ENCODE measurements at places on chromosomes 16 and 17.

DNA sequence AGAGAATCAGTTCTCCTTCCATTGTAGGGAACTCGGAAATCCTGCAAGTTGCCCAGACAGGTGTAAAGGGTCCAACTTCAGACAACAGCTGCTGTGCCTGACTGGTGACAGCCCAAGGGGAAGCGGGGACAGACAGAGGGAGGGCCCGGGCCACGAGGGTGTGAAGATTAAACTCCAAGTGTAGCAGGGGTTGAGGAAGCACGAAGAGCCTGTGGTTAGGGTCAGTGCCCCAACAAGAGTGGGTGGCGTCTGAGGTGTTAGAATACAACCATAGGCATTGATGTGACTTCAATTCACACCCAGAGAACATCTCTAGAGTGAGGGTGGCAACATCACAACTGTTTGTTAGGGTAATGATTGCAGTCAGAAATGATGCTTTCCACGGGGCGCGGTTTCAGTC, 39.1 kb downstream of the ASPA start:
- H3K4me3 ChIP-seq = no peak overlapping the region
- H3K27ac ChIP-seq = no peak overlapping the region

GRCh38 chr16:6993544-6993943, 339.1 kb upstream of the RBFOX1 start:
- H3K4me1 ChIP-seq = no peaks in the 10 kb centered on the region
- no peaks in the 10 kb centered on the region for H3K36me3 ChIP-seq
- H3K27me3 ChIP-seq = no peaks in the 10 kb centered on the region
- no peak for DNase-seq
- no peak overlapping the region for H3K4me3 ChIP-seq

- H3K4me1 ChIP-seq = peaks cover 13% of the 10 kb centered on the region
- H3K27me3 ChIP-seq = peaks cover 22% of the 10 kb centered on the region
These were observed 6.2 kb downstream of the PCGF2 start for GRCh38 chr17:38741921-38742410.

DNA sequence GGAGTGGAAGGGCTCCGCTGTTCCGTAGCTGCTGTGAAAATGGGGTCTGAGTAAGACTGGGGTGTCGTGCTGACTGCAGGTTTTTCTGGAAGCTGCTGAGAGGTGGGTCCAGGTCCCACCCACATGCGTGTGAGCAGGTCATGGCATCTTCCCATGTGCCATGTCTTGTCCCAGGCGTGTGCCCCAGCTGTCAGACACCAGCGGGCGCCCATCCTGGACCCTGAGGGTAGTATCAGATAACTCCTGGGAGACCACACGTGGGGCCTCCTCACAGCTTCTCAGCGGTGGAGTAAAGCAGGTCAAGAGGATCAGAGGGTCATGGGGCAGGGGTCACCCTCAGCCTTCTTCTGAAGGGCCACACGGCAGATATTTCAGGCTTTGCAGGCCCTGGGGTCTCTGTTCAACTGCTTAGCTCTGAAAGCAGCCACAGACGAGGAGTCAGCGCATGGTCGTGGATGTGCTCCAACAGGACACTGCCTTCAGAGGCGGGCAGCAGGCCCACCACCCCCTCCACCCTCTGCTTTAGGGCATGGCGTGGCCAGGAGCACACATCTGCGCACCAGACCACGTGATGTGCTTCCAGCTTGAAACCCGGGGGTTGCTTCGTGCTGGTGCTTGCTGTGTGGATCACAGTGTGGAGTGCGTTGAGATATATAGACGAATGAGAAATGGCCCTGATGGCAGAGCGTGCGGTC, 68.7 kb downstream of the BANP start:
- H3K27ac ChIP-seq = peak overlapping the region; percentile 38
- no peak overlapping the region for H3K4me3 ChIP-seq
- no peaks in the 10 kb centered on the region for H3K27me3 ChIP-seq
- peaks cover 4% of the 10 kb centered on the region for H3K36me3 ChIP-seq
- peaks cover 4% of the 10 kb centered on the region for H3K4me1 ChIP-seq

- no peaks in the 10 kb centered on the region for H3K4me1 ChIP-seq
- H3K36me3 ChIP-seq = no peaks in the 10 kb centered on the region
- no peak overlapping the region for H3K4me3 ChIP-seq
- DNase-seq = no peak
- no peak overlapping the region for H3K27ac ChIP-seq
These were observed 276.1 kb downstream of the SNX29 start for GRCh38 chr16:12252616-12253015.

DNA sequence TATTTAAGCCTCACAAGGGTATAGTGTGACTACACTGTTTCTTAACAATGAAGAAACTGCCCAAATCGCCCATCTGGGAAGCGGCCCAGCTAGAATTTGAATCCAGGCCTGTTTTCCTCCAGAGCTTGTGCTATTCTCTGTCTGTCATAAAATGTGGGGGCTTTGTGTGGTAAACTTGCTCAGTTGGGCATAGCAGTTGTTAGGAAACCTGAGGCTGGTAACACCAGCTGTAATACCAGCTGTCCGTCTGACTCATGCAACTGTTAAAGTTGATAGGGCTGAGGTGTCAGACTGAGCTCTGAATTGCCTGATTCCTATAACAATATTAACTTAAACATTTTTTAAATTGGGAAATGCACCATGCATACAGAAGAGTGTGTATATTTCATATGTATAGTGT, 9.3 kb downstream of the NOD2 start:
- H3K4me3 ChIP-seq = no peak overlapping the region
- no peak overlapping the region for H3K27ac ChIP-seq
- H3K4me1 ChIP-seq = peaks cover 38% of the 10 kb centered on the region
- H3K36me3 ChIP-seq = peaks cover 15% of the 10 kb centered on the region
- DNase-seq = no peak

GRCh38 chr17:63641692-63642448, 19.7 kb downstream of the MAP3K3 start:
- peaks cover 20% of the 10 kb centered on the region for H3K4me1 ChIP-seq
- no peaks in the 10 kb centered on the region for H3K27me3 ChIP-seq
- no peaks in the 10 kb centered on the region for H3K36me3 ChIP-seq
- no peak for DNase-seq
- H3K27ac ChIP-seq = no peak overlapping the region

- no peak for DNase-seq
- H3K36me3 ChIP-seq = peaks cover 30% of the 10 kb centered on the region
- H3K4me3 ChIP-seq = no peak overlapping the region
- no peaks in the 10 kb centered on the region for H3K27me3 ChIP-seq
- no peaks in the 10 kb centered on the region for H3K4me1 ChIP-seq
These were observed 16.1 kb downstream of the GDE1 start for GRCh38 chr16:19505600-19506303.

- H3K36me3 ChIP-seq = no peaks in the 10 kb centered on the region
- DNase-seq = no peak
- H3K4me3 ChIP-seq = no peak overlapping the region
- no peak overlapping the region for H3K27ac ChIP-seq
- H3K27me3 ChIP-seq = peaks cover 3% of the 10 kb centered on the region
These were observed 8.4 kb downstream of the ZDHHC1 start for GRCh38 chr16:67407788-67408452.

DNA sequence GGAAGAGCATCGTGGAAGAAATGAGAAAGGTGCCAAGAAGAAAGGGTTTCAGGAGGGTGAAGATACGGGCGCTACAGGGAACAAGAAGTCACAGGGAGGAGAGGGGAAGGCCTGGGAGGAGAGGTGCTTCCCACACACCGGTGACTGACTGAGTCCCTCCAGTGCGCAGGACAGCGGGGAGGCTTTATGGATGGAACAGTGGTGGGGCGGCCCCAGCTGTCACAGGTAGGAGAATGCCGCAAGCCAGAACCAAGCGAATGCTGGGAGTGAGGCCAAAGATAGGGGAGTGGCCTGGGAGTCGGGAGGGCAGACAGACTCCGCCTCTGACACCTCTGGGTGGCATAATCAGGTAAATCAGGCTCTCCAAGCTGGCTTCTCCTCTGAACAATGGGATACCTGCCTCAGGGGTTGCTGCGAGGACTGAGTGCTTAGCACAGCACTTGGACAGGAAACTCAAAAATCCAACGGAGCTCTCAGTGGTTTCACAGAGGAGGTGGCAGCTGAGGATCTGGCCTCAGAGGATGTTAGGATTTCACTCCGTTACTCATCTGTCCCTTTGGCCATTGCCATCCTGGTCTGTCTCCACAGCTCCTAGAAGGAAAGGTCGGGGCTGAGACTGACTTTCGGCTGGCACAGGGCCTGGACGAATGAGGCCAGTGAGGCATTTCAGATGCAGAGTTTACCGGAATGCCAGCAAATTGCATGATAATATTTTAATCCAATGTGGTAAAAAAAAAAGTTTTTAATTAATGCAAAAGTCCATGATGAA, 717 bp upstream of the CNP start:
- peaks cover 35% of the 10 kb centered on the region for H3K4me1 ChIP-seq
- peak overlapping the region; percentile 82 for H3K4me3 ChIP-seq
- H3K27me3 ChIP-seq = no peaks in the 10 kb centered on the region

- H3K27ac ChIP-seq = no peak overlapping the region
- H3K4me1 ChIP-seq = no peaks in the 10 kb centered on the region
- DNase-seq = no peak
- H3K4me3 ChIP-seq = no peak overlapping the region
These were observed 19.7 kb downstream of the CIITA start for GRCh38 chr16:10896723-10897122.

- no peak overlapping the region for H3K4me3 ChIP-seq
- no peaks in the 10 kb centered on the region for H3K36me3 ChIP-seq
- H3K27me3 ChIP-seq = no peaks in the 10 kb centered on the region
- DNase-seq = no peak
- no peak overlapping the region for H3K27ac ChIP-seq
These were observed 62.9 kb downstream of the SMPD3 start for GRCh38 chr16:68385371-68385770.

DNA sequence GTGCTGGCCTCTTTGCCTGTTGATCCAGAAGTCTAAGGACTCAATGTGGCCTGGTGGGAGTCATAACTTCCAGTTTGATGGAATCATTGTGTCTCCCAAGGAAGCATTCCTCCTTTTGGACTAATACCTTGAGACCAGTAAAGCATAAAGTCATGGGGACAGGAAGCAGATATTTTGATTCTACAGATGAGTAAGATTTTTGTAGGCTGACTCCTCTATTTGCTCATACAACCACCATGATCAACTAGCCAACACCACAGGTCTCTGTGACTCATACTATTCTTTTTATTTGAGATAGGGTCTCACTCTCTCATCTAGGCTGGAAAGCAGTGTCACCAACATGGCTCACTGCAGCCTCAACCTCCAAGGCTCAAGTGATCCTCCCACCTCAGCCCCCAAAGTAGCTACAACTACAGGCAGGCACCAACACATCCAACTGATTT, 6.2 kb downstream of the MT2A start:
- H3K27ac ChIP-seq = peak overlapping the region; percentile 69
- peaks cover 12% of the 10 kb centered on the region for H3K27me3 ChIP-seq
- H3K4me1 ChIP-seq = peaks cover 65% of the 10 kb centered on the region
- DNase-seq = peak; percentile 72

DNA sequence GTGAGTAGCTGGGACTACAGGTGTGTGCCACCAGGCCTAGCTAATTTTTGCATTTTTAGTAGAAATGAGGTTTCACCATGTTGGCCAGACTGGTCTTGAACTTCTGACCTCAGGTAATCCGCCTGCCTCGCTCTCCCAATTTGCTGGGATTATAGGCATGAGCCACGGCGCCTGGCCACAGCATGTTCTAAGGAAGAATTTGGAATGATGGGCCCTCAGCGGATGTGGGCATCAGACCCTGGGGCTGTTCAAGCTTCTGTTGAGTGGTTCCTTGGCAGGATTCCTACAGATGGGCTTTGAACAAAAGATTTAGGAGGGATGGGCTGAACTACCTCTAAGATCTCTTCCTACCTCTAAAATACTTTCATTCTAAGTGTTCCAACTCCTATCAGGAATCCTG, 4.1 kb downstream of the PRPSAP2 start:
- peaks cover 42% of the 10 kb centered on the region for H3K4me1 ChIP-seq
- H3K36me3 ChIP-seq = peaks cover 27% of the 10 kb centered on the region
- no peak overlapping the region for H3K4me3 ChIP-seq
- H3K27ac ChIP-seq = no peak overlapping the region

DNA sequence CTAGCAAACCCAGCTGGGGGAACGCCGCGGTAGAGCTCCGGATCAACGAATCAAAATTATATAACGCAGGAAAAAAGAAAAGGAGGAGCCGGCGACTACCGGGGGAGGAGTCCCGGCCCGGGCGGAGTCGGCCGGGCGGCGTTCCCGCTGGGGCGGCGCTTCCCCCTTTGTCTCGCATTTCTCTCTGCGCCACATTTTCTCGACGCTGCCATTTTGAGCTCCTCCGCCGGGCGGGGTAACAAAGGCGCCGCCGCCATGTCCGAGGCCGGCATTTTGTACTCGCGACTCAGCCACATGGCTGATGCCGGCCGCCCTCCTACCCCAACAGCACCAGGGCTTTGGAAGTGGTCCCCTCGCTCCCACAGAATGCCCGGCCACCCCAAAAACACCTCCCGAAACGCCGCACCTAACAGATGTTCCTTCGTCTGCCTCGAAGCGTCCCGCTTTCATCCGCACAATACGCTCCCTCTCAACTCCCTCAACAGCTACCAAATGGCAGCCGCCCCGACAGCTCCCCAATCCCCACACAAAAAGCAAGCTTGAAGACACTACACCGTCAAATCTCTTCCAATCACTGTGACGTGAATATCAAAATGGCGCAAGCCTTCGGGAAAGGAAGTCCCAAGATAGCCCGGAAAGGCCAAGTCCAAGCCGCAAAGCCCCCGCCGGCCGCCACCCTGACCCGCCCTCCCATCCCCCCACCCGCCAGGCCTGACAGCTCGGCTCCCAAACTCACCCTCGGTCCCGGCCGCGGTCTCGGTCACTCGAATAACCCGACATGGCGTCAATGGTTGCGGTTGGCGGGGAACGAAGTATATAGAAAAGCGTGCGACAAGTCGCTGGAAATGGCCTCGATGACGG, 519 bp downstream of the DDX5 start:
- DNase-seq = peak; percentile 90
- peak overlapping the region; percentile 91 for H3K4me3 ChIP-seq
- peak overlapping the region; percentile 99 for H3K27ac ChIP-seq

- no peaks in the 10 kb centered on the region for H3K27me3 ChIP-seq
- peaks cover 41% of the 10 kb centered on the region for H3K36me3 ChIP-seq
- H3K27ac ChIP-seq = peak overlapping the region; percentile 99
- DNase-seq = no peak
- H3K4me3 ChIP-seq = peak overlapping the region; percentile 88
- peaks cover 54% of the 10 kb centered on the region for H3K4me1 ChIP-seq
These were observed 1.2 kb upstream of the NFATC3 start for GRCh38 chr16:68083861-68084503.

GRCh38 chr17:79752175-79752574, 21.4 kb downstream of the ENPP7 start:
- peaks cover 32% of the 10 kb centered on the region for H3K27me3 ChIP-seq
- no peaks in the 10 kb centered on the region for H3K36me3 ChIP-seq
- H3K4me1 ChIP-seq = peaks cover 10% of the 10 kb centered on the region

DNA sequence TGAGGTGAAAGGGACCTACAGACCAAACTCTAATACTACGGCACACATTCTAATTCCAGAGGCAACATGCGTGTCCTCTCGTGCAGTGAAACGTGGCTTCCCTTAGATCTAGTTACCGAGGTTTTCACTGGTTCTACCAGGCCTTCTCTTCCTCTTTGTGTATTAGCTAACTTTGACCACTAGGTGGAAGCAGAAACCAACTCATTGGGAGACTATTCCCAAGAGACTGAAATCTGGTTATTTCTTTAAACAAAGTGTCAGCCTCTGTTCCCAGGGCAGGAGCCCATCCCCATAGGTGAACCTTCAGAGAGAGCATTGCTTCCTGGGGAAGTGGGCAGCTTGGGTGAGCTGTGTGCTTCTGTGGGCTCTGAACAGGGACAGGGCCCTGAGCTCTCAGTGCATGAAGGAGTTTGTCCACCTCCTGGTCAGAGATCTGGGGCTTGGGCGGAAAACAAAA, 19.7 kb upstream of the RCVRN start:
- H3K27ac ChIP-seq = no peak overlapping the region
- no peak overlapping the region for H3K4me3 ChIP-seq
- DNase-seq = no peak

GRCh38 chr17:77071925-77072490, 68.8 kb upstream of the SEC14L1 start:
- H3K27me3 ChIP-seq = peaks cover 25% of the 10 kb centered on the region
- no peaks in the 10 kb centered on the region for H3K4me1 ChIP-seq
- H3K36me3 ChIP-seq = no peaks in the 10 kb centered on the region
- no peak overlapping the region for H3K27ac ChIP-seq
- H3K4me3 ChIP-seq = no peak overlapping the region
- DNase-seq = no peak

All from activated CD8-positive, alpha-beta T cell treated with anti-CD3 and anti-CD28 coated beads for 36 hours (primary cell).